Activated T-helper 9 cell treated with anti-CD3 and anti-CD28 coated beads, Interleukin-2, amount 50 U/mL, for 16 hours (primary cell): ENCODE measurements at places on chromosomes 2 and 18.

DNA sequence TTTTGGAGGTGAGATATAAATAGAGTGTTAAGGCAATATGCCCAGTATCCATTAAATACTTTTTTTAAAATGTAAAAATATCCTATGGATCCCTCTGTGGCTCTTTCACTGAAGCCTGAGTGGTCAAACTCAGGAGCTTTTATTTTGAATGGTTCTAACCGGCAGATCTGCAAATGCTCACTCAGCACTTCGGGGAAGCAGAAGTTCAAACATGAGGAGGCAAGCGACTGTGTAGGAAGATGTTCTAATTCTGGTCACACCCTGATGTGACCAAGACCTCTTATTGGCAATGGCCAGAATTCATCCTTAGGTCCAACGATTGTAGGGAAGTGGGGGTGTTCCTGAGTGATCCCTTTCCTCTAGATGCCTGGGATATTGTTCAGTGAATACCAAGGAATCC lies 168.8 kb downstream of the CDCA7 start:
- no peak for DNase-seq

- no peak for DNase-seq
These were observed 2.2 kb downstream of the CTDSP1 start for GRCh38 chr2:218401890-218402289.

GRCh38 chr18:44943311-44943881 lies 262.7 kb downstream of the SETBP1 start:
- DNase-seq, result no peak

GRCh38 chr18:54786206-54786605 lies 42.1 kb upstream of the RAB27B start:
- no peak for DNase-seq

- no peak for DNase-seq
These were observed 91.0 kb downstream of the EPB41L5 start for GRCh38 chr2:120103723-120104467.

- DNase-seq, result no peak
These were observed 27.8 kb upstream of the MLPH start for GRCh38 chr2:237459226-237459625.

DNA sequence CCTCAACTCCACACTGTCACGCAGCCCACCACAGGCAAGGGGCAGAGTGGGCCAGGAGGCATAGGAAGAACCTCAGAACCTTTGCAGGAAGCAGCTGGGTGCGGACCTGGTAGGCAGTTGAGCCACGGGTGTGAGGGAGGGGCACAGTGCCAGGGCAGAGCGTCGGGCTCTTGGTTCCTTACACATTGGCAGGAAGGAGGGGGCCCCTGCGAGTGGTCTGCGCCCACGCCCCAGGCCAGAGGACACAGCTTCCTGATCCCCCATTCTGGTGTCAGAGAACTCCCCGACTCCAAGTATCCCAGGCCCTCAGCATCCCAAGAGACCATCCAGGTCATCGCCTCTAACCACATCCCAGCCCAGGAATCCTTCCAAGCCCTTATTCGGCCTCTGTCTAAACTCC lies 61.5 kb downstream of the TNS1 start:
- DNase-seq, result no peak

GRCh38 chr18:58525517-58525916 lies 103.4 kb downstream of the ALPK2 start:
- peak; percentile 11 for DNase-seq

- DNase-seq, result no peak
These were observed 96.4 kb downstream of the EN1 start for GRCh38 chr2:118750959-118751565.

DNA sequence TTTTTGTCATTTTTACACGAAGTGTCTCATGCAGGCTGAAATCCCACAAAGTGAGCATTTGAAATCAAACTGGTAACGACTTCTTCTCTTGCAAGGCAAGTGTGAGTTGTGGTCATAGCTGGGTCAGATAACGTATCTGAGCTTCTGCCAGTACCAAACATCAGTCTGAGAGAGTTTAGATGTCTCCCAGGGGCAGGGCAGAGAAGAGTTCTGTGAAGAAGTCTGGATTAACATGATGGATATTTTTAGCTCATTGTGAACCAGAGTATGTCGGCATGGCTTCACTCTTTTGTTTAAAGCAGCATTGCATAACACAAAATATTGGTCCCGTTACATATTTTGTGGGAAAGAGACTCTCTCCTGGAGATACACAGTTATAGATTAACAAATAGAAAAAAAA lies 655.5 kb upstream of the KLHL29 start:
- no peak for DNase-seq

GRCh38 chr2:222813177-222813843 lies 47.5 kb upstream of the ACSL3 start:
- DNase-seq, result no peak

DNA sequence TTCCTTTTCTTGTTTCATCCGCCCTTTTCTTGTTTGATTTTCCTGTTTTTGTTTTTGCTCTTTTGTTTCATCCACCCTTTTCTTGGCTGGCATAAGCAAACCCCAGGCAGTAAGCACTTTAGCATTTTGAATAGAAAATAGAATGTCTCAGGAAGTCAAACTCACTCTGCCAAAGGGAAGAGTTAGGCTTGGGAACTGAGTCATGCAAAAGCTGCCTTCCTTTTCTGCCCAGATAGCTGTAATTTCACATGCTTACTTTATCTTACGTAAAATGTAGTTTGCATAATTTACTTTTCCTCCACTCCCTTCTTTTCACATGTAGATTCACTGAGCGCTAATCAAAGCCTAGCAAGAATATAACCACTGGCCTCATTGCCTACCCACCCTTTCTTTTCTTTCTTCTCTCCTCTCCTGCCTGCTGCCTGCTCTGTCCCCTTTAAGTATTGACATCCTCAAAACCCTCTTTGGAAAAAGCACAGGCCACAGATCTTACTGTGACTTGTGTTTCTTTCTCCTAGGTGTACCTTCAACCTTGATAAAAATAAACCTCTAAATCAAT lies 48.4 kb downstream of the CNGA3 start:
- no peak for DNase-seq

GRCh38 chr2:240520130-240520973 lies 37.4 kb downstream of the ANKMY1 start:
- DNase-seq, result no peak

DNA sequence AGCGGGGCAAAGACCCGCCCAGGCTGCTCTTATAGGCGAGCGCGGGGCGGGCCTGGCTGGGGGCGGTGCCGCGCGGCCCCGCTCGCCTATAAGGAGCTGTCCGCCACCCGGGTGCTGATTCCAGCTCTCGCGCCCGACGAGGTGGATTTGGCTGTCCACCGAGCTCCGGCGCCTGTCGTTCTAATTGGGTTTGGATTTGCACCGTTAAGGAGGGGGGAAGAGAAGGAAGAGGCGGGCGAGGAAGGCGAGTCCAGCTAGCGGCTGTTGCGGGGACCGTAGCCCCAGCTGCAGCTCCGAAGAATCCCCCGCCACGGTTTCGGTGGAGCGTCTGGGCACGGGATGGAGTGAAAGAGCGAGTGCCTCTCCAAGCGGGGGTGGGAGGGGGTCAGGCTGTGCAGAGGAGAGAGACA lies at the start of gene CNTNAP5:
Gene CNTNAP5 (plus strand): TSS at position 117 of the 410 bp plus-strand sequence. CDS start 364 bp downstream, outside the sequence.
- DNase-seq, result no peak

- DNase-seq, result no peak
These were observed 382.0 kb downstream of the RAD51AP2 start for GRCh38 chr2:17136231-17136630.

- no peak for DNase-seq
These were observed 59.9 kb downstream of the ABCB11 start for GRCh38 chr2:168971261-168971660.

DNA sequence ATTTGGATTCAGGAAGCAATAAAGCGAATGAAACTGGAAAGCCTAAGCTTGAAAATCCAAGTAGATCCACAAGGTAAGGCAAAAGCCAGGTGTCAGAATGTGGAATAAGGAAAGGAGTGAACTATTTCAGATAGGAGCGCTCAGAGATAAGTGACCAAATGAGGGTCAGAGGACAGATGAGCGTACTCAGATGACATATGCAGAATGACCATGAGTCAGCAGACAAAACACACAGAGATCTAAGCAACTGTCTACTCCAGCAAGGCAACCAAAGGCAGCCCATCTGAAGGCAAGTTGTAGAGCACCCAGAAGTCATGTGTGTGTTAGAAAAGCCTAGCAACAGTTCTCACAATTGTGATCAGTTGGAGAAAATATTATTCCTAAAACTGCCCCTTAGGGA lies 548.4 kb upstream of the FSHR start:
- DNase-seq, result no peak

DNA sequence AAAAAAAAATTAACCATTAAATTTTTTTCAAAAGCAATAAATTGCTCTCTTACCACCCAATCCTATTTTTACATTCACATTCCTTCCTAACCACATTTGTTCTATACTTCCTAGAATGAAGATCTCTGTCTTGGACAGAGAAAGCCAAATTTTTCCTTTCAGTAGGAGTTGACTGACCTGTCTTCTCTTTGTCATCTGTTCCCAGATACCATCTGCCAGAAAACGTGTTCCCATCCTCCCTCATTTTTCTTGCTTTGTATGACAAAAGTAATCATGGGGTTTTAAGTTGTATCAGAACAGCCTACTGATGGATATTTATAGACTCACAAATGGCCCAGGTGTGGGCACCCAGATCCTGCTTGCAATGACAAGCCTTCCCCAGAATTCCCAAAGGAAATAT lies 182.1 kb downstream of the CYP26B1 start:
- DNase-seq, result no peak

DNA sequence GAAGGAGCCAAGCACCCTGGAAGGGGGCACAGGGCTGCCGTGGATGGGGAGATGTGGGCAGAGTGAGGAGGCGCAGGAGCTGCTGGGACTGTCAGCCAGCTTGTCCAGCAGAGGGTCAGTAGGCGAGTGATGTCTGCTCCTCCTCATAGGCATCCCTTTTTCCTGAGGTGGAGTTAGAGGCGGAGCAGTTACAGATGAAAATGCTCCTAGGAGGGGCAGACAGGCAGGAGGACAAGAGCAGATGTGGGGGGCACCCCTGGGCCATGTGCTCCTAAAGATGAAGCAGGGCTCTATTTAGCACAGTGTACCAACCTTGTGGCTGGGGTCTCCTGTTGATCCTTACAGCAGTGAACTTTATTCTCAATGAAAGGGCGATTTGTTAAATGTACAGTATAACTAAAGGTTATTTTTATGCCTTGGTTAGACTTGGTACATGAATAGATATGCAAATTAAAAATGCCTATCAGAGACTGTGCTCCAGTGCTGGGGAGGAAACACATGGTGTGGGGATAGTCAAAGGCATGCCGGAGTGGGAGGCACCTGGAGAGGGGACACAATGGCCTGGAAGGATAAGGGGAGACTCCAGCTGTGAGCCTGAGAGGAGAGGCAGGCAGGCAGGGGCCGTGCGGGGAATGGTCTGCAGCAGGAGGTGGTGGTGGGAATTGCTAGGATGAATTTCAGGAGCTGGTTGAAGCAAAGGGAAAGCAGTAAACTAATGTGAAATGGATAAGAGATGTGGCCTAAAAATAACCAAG lies 175.3 kb downstream of the CLIP4 start:
- no peak for DNase-seq
